ENCODE measurements at places on chromosomes 1 and 21.

DNA sequence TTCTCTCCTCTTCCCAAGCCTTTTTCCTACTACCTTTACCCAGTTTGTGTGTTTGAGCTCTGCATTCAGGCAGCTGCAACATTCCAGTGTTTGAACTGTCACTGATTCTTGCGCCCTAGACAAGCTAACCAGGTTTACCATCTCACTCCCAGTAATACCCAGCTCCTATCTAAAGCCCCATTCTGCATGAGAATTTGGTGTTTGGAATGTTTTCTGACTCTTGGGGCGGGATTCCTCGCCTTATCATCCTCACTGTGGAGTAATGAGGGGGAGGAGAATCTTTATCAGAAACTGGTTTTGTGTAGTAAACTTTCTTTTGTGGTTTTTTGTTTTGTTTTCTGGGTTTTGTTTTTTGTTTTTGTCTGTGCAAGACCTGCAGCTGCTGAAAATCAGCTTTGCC is 36.5 kb downstream of the NCF2 start:
- no peak for DNase-seq

- DNase-seq, result no peak
Observed at GRCh38 chr21:14492931-14493330, 53.2 kb downstream of the SAMSN1 start.

DNA sequence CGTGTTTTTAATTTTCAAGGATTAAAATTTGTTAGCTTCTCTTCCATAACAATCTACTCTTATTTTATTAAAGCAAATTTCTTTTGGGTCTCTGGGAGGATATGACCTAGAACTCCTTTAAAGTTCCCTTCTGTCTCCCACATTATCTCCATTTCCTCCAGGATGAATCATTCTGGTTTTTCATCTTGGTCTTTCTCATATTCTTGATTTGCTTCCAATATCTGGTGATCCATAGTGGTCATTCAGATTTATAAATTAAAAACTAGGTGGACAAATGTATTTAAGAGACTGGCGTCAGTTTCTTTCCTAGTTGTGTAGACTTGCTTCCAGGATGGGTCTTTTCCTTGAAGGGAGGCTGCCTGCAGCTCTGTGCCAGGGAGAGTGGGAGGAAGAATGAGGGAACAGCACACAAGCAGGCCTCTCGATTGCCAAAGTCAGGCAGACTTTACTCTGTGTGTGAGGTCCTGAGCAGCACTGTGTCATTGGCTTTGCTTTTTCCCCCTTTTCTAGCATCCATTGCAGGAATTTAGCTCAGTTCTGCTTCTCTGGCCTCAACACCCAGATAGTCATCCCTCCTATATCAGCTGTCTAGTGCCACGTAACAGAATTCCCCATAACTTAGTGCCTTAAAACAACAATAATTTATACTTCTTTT is 48.1 kb upstream of the FOXO6 start:
- no peak for DNase-seq

DNA sequence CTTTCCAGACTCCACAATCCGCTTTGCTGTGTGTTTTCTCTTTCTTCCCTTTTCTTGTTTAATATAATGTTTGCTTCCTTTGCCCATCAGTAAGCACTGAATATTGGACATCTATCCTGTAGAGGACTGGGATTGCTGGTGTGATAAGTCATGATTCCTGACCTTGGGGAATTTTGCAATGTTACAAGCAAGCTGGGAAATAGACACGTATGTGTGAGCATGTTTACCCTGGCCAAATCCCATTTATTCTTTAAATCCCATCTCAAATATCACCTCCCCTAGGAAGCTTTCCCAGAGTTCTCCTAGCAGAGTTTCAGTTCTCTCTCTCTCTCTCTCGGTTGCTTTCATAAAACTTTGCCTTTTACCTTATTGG is 155.3 kb downstream of the ROR1 start:
- DNase-seq, result no peak

DNA sequence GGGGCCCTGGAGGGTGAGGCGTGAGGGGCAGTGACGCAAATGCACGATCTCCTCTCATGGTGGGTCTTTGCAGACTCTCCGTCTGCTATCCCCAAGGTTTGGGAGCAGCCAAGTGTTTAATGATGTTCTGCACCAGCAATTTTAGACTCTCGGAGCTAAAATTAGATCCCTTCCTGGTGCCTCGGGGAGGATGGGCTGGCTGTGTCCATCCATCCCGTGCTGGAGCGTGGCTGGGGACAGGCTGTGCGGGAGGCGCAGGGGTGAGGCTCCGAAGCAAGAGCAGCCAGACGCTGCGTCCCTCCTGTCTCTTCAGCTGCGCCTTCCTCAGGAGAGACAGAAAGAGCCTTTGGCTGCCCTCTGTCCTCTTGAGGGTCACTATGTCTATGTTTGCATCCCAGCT is 387.6 kb downstream of the CAMTA1 start:
- DNase-seq, result no peak

DNA sequence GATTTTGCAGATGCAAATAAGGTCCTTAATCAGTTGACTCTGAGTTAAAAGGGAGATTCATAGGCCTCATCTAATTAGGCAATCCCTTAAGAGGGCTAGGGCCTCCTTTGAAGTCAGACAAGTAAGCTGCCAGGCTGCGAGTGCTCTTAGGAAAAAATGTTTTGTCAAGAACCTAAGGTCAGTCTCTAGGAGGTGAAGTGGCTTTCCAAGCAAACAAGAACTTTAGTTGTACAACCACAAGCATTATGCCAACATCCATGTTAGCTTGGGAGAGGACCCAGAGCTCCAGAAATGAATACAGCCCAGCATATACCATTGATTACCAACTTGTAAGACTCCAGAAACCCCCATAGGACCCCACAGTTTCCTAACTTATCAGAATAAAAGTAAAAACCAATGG is 1366.2 kb downstream of the PLA2G4A start:
- no peak for DNase-seq

GRCh38 chr1:162557536-162557935 is 4.0 kb upstream of the UAP1 start:
- DNase-seq, result no peak

DNA sequence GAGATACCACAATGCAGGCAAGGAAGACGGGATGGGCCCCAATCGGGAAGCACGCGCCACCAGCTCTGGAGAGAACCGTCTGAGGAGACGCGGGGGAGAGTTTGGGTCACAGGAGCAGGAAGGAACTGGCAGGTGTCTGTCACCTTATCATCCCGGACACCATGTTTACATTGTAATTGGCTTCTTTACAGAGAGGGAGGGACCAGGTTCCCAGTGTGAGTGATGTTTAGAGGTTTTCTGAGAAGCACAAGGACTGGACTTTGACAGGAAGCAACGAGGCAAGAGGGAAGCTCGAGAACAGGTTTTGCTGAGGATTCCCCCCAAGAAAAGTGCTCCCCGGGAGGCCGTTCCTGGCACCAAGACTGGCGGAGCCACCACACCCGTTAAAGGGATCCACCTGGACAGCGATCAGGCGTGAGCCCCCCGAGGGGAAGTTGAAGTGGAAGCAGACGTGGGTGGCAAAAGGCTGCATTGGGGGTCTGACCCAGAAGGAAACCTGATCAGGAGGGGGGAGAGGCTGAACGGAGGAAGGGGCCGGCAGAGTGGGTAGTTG is 957 bp downstream of the EPS15 start:
- DNase-seq, result no peak

DNA sequence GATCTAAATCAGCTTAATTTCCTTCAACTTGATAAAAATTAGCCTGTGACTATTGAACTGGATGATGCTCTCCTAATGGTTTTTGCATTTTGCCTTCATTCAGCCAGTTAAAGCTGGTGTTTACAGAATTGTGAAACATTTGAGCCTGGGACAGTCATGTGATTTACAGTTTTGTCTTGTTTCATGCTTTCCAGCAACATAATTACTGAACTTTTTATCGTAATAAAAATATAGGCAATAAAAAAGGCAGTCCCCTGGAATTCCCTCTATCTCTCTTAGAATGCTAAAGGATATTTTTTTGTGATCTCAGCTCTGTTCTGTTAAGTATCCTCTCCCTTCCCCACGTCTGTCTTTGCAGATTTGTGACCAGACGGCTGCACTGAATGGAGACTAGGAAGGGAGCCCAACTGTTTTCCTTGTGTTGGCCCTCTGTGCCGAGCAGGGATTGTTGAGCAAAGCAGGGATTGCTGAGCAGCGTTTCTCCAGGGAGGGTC is 70.3 kb upstream of the RGL1 start:
- peak; percentile 48 for DNase-seq

DNA sequence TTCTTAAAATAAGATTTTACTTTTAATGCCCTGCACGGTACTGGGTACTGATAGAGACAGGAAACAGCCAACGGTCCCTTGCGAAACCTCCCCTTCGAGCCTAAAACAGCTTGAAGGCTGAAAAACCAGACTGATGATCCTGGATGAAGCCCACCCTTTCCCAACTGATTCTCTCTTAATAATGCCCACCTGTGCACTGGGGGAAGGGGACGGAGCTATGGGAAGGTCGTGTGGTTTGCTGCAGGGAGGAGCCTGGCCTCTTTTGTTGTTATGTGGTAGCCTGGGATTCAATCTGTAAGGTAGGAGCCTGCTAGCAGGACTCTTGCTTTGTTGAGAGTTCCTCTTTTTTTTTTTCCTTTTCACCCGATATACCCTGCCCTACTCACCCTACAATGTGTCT is 25.6 kb downstream of the SAMSN1 start:
- DNase-seq, result no peak

DNA sequence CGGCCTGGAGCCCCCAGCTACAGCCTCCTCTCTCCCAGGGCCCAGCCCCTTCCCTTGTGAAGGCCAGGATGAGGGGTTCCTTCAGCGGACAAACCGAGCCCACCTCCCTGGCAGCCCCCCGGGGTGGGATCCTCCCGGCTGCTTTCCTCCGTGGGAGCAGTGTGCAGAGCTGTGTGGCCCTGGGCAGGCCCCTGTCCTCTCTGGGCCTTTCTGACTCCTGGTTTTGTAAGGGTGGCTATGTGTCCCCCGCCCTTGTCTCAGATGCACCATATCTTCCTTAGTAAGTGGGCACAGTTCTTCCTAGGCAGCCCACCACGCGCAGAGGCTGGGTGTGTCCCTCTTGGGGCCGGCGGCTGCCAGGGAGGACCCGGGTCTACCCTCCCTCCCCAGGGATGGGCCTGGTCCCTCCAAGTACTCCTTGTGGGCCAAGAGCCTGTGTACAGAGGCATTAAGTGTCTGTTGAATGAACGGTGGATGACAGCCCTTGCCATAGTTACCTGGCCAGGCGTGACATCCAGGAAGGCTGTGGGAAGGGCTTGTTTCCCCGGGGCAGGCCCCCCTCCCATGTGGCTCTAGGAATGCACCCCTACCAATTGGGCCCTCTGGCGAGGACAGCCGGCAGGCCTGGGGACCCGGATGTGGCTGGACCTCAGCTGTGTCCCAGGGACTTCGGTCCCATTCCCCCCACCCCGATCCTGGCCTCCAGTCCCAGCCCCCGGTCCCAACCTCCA is 3.8 kb downstream of the SMIM1 start:
- no peak for DNase-seq

DNA sequence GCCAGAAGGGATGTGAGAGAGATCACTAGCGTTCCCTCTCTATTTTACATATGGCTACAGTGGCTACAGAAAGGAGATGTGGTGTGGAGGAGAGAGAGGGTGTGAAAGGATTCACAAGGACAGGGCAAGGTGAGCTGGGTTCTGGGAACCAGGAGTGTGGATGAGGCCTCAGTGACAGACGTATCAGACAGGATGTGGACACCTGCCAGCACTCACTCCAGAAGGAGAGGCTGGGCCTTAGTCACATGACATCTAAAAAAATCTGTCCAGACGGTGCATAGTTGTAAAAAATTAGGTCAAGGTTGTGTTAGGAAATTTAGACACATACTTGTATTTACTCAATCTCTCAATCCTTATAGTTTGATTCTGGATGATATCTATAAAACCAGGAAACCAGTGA is 10.6 kb downstream of the TRIM67 start:
- no peak for DNase-seq

DNA sequence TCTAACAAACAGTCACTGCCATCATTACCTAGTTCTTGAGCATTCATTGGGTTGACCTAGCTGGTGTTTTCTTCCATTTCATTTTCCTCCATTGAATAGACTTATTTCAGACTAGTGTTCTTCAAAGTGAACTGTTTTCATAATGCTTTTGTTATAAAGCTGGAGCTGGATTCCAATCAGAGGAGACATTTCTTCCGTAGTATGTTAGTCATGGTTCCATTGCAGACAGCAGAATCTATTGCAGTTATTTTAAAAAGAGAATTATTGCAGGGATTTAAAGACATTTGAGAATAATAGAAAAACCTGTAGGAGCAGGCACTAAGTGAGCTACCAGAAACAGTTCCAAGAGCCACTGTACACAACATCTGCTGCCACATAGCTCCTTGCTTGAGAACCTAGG is 50.0 kb downstream of the HHAT start:
- DNase-seq, result no peak

- no peak for DNase-seq
Observed at GRCh38 chr1:12150456-12151200, 16.2 kb upstream of the TNFRSF1B start.

- no peak for DNase-seq
Observed at GRCh38 chr1:202788800-202789199, 19.4 kb downstream of the KDM5B start.

DNA sequence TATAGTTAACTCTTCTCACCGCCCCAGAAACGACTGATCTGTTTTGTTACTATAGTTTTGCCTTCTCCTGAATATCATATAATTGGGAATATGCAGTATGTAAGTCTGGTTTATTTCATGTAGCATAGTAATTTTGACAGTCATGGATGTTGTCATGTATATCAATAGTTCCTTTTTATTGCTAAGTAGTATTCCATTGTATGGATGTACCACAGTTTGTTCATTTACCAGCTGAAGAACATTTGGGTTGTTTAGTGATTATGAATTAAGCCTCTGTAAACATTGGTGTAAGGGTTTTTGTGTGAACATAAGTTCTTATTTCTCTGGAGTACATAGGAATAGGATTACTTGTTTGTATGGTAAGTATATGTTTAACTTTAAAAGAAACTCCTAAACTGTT is 55.5 kb downstream of the ACTL8 start:
- no peak for DNase-seq

- no peak for DNase-seq
Observed at GRCh38 chr1:19606817-19607642, 37.1 kb upstream of the NBL1 start.

- peak; percentile 98 for DNase-seq
Observed at GRCh38 chr1:100622037-100622436, 84.1 kb downstream of the GPR88 start.

GRCh38 chr1:5567839-5568238 is 424.4 kb downstream of the NPHP4 start:
- DNase-seq, result no peak

DNA sequence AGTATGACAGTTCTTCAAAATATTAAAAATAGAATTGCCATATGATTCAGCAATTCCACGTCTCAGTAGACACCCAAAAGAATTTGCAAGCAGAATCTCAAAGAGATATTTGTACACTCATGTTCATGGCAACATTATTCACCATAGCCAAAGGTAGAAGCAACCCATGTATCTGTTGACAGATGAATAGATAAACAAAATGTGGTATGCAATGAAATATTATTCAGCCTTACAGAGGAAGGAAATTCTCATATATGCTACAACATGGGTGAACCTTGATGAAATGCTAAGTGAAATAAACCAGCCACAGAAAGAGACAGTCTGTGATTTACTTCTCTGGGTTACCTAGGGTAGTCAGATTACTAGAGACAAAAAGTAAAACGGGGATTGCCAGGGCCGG is 47.0 kb downstream of the NAV1 start:
- DNase-seq, result no peak

GRCh38 chr21:44337941-44338895 is 972 bp downstream of the CFAP410 start:
- peak; percentile 22 for DNase-seq

GRCh38 chr1:165403835-165404482 is 41.0 kb downstream of the RXRG start:
- no peak for DNase-seq

- no peak for DNase-seq
Observed at GRCh38 chr1:49364676-49365075, 588.0 kb upstream of the BEND5 start.

- DNase-seq, result no peak
Observed at GRCh38 chr1:215631040-215631439, 63.9 kb downstream of the KCTD3 start.
